Tibial artery (tissue), 4 donors: ENCODE measurements at places on chromosomes 7 and 10.
A peak's percentile ranks its signal among the peaks of the same experiment; 100 is the strongest.

GRCh38 chr7:17559388-17559787, 260.9 kb downstream of the AHR start:
- no peak for DNase-seq

- no peak for DNase-seq
Measured at GRCh38 chr7:95527033-95527775, 41.5 kb downstream of the ASB4 start.

DNA sequence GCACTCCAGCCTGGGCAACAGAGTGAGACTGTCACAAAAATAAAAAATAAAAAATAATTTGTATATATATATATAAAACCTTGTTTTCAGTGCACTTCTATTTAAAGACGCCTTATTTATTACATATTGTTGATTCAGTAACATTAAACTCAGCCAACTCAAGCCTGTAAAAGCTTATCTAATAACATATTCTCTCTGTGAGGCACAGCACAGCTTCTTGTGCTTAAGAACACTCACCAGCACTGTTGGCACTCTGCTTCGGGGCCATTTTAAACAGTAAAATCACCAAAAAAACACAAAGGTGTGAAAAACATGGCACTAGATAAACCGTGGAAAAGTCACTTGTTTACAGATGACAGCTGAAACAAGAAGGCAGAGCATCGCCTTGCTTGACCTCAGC, 89.0 kb upstream of the C10orf90 start:
- no peak for DNase-seq

GRCh38 chr7:2138146-2138765, 94.5 kb downstream of the MAD1L1 start:
- no peak for DNase-seq

- DNase-seq: no peak
Measured at GRCh38 chr7:124945680-124946079, 16.1 kb upstream of the POT1 start.

DNA sequence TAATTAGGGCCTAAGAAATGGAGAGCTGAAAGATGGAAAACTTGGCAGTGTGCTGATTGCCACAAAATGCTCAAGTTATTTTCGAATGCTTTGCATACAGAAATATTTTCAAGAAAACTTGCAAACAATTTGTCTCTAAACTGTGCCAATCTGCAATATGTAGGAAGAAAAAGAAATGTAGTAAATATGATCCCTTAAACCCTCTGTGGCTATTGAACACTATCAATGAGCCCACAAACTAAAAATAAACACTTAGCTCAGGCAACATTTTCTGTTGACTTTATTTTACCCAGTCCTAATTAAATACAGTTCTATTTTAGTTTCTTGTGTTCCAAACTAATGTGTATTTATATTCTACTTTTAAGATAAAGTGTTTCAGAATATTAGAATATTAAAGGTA, 342.1 kb downstream of the SEMA3D start:
- no peak for DNase-seq

GRCh38 chr10:3782451-3783315, 2.3 kb downstream of the KLF6 start:
- DNase-seq: peak; percentile 82

DNA sequence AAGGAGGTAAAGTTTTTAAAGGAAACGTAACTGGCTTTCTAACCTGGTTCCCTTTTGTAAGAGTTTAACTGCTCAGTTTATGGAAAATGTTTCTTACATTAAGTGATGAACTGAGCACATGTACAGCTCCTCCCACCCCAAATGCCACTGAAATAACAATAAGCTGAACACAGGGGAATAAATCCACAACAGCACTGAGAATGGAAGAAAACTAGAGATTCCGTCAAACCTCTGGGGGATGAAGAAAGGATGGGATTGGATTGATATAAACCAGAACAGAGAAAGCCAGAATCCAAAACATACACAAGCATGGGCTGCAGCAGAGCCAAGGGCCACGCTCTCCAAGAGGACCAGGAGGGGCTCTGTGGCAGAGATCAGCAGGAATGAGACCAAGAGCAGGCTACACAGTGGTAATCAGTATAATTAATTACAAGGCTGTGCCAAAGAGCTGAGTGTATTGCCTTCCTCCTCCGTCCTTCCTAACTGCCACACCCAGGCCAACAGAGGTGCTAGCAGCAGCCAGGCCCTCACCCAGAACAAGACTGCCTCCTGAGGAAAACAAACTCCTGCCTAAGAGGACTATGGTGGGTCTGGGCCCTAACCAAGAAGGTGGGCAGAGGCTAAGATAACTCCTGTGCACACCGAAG, 73.9 kb downstream of the KIAA1549 start:
- DNase-seq: no peak

GRCh38 chr10:58888957-58889356, 287.5 kb upstream of the PHYHIPL start:
- no peak for DNase-seq

- DNase-seq: no peak
Measured at GRCh38 chr7:16067711-16068110, 353.6 kb downstream of the CRPPA start.

DNA sequence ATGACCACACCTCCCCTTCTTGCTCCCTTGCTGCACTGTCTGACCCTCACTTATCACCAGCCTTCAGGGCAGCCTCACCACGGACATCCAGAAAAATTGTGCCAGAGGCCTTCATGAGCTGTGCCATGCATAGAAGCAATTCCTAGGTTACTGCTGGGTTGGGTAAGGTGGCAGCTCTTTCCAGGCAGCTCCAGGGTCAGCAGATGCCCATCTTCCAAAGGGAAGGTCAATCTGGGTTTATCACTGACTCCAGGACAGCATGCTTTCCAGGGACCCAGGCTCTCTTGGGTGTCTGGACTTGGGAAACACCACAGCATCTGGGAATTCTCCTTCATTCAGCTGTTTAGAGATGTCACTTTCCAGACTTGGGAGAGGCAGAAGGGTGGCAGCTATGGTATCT, 188.9 kb upstream of the CXCL12 start:
- no peak for DNase-seq

GRCh38 chr10:127195041-127195506, 1.3 kb downstream of the INSYN2A start:
- DNase-seq: no peak

DNA sequence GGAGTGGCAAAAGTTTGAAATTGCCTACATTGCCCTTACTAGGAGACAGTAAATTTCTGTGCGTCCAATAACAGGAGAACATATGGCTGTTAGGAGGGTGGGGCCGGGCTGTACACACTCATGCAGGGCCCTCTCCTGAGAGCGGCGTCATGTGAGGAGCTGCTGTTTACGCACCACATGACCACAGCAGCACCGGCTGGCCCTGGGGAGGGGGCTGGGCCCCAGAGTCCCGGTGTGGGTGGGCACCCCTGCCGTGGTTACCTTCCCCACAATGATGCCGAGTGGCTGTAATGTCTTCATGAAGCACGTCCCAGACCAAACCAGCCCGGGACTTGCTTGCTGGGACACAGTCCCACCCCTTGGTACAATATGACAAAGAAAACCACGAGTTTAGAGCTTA, 308.7 kb downstream of the DNAJB6 start:
- no peak for DNase-seq

DNA sequence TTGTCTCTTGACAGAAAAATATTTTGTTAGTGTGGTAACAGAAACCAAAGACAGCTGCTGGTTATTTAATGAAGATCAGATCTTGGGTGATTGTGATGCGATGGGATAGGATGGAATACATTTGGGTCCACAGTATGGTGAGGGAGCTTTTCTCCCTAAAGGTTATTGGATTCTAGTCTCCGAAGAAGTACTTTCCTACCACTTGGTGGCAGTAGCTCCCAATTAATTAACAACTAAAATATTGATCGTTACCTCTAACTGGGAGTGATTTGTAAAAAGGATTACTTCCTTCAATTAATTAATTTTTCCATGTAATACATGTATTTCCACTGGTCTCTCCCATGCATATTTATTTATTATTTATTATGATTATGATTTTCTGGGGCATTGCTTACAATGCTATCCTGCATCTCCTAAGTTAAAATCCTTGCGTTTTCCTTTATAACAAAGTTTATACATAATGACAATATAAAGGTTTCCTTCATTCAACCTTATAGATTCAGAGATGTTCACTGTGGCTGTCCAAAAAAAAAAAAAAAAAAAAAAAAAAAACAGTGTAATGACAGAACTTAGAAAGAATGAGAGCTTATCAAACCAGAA, 25.6 kb downstream of the TMEM196 start:
- no peak for DNase-seq

- DNase-seq: no peak
Measured at GRCh38 chr10:93603023-93603422, 2.0 kb upstream of the RBP4 start.

DNA sequence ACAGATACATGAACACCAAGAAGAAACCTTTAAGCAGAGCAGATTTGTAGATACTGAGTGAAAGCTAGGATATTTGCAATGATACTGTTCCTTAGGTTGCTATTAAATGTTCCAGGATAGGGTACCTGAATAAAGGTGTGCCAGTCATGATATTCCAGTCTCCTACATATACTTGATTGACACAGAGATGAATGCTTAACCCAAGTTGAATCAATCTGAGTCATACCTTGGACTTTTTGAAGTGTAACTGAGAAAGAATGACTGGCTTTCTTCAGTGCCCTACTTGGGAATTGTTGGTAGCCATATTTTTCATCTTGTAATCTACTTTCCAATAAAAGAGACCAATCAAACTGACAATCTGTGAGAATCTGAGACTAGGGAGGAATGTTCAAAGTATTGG, 805.7 kb upstream of the GHITM start:
- DNase-seq: no peak

DNA sequence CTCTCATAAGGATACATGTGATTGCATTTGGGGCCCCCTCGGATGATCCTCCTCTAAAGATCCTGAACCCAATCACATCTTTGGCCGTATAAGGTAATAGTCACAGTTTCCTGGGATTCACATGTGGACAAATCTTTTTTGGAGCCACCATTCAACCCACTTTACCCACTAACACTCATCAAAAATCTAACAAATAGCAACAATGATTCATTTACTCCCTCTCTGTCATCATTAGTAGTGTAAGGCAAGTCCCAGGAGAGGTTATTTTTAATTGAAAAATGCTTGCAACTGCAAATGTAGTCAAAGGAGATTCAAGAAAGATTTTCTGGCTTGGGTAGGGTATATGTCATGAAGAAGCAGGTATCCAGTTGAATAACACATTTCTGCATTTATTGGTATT, 9.9 kb upstream of the SMKR1 start:
- DNase-seq: no peak

DNA sequence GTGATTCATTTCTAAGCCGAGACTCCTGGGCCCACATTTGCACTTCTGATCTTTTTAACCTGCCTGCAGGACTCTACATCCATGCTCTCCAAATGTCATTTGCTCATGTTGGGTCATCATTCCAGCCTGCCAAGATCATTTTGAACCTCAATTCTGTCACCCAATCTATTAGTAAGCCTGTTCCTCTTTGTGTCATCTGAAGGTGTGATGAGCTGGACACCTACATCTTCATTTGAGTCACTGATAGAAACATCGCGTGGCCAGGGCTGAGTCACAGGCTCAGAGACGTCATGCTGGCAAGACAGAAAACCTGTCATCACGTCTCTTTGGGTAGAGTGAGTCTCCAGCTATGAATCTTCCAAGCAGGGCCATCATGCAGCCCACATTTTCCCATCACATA, 65.3 kb upstream of the SLF2 start:
- DNase-seq: no peak

- DNase-seq: no peak
Measured at GRCh38 chr10:98209441-98209840, 58.6 kb downstream of the LOXL4 start.

DNA sequence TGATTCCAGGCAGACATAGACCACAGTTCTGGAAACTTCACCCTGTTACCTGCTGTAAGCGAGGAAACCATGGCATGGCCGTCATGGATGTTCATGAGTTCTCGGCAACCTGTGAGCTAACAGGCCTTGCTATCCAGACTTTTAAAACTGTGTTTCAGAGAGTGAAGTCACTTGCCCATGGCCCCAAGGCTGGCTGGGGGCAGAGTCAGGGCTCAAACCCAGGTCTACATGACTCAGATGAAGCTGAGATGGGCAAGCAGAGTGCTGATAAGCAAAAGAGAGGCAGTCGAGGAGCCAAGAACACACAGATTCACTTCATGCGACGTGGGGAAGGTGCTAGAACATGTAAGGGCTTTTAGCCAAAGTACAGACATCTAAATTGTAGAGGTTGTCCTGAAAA, 31.5 kb downstream of the C10orf53 start:
- DNase-seq: no peak
